AG04450 (cell line): ENCODE measurements at places on chromosomes 5 and 9.

DNA sequence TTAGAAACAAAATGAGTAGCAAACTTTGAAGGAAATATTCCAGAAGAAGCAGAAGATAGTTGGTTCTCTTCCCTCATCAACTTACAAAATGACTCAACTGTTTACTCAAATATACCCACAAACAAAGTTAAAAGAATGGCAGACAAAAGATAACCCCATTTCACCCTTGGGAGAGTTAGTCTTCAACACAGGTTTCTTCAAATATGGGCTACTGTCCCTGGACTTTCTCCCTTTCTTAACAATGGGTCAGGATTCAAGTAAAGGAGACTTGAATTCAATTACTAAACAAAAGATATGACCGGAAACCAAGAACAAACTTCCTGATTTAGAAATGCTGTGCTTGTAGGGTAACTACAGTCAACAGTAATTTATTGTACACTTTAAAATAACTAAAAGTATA is 14.2 kb downstream of the RFX3 start:
- no peak for DNase-seq

GRCh38 chr9:19922476-19923118 is 133.8 kb upstream of the SLC24A2 start:
- DNase-seq, result peak; percentile 7

DNA sequence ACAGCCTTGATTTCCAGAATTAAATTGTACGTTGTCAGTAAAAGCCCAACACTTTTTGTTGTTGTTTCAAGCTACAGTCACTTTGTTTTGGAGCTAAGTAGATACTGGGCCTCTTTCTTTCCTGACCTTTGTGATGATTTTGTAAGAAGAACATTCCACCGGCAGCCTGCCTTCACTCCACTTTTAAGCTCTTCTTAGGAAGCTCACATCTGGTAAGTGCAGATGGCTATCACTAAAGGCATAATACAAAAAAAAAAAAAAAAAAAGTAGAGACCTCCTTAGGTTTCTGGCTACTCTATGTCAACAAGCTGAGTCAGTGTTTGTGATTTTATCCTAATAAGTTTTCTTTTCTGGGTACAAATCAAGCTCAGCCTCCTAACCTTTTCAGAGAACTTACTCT is 1922.1 kb upstream of the WWC1 start:
- no peak for DNase-seq

DNA sequence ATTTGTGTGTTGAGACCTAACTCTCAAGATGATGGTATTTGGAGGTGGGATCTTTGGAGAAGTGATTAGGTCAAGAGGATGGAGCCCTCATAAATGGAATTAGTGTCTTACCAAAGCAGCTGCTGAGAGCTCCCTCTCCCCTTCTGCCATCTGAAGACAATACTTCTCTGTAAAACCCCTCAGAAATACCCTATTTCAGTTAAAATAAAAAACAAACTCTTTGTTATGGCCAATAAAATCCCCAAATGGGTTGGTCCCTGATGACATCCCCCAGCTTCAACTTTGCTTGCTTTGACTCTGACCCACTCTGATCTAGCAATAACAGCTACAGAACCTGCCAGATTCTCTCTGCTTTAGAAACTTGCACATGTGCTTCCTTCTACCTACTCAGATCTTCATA is 100.9 kb downstream of the SNCAIP start:
- DNase-seq, result no peak

- DNase-seq, result no peak
Measured at GRCh38 chr5:103271570-103272289, 13.2 kb downstream of the MACIR start.

DNA sequence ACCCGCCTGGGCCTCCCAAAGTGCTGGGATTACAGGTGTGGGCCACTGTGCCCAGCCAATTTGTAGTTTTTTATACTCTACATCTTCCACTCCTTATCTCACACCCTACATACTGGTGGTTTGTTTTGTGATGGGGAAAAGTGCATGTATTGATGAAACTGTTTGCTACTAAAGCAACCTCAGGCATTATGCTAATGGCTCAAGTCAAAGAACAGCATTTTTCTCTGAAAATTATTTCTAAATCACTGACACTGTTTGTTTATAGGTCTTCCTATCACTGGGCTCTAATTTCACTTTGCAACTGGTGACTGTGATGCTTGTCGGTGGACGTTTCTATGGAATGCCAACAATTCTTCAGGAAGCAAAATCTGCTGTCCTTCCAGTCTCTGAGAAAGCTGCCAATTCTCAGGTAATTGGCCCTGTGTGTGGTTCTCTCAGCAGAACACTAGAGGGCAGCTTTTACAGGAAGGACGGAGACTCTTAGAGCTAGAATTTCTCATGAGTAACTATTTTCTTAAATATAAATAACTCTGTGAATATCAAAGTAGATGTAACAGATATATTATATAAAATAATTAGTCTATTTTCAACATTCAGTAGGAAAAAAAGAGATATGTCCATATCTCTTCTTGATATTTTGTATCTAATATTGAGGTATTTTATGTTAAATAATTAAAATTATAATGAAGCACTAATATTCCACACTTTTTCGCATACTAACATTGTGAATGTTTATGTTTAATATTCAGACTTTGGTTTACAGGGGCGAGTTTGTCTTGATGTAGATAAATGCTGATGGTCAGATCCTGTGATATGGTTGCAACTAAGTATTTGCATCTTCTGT is 244.1 kb downstream of the ADGRV1 start:
- no peak for DNase-seq

GRCh38 chr5:16108418-16108817 is 71.2 kb downstream of the MARCHF11 start:
- no peak for DNase-seq

DNA sequence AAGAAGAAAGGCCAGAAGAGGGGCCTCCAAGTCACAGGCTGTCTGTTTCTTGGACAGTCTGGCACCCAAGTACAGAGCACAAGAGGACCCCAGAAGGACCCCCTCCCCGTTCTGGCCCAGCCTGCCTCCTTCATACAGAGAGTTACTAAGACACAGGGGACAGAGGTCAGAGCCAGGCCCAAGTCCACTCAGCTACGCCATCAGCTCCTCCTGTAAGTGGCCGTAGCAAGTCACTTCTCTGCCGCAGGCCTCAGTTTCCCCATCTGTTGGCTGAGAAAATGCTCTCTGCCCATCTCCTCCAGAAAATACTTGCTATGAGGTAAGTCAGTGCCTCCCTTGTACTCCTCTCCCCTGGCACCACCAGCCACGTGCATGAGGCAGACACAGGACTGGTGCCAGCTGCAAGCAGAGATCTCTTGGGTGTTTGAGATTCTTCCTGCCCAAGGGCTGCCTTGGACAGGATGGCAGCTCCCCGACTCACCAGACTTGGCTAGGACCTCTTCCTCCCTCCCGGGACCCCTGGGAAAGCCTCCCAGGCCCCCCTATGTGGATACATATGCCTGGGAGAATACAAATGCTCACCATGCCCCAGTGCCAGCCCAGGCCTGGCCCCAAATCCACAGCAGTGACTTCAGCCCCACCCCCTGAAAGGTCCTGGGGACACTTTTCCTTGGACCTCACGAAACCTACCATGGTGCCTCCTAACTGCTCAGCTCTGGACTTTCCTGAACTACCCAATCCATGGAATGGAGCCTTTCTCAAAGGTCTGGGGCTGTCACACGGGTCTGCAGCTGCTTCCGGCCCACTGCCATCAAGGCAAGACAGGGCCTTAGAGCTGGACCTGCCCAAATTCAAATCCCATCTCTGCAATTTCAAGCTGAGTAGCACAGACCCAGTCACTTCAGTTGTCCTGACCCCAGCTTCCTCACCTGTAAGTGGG is 5.1 kb downstream of the EEIG1 start:
- DNase-seq, result no peak
